NCI-H526 (cell line): ENCODE measurements at places on chromosomes 5 and 9.

- DNase-seq, result no peak
These were observed 86.1 kb downstream of the ARL15 start for GRCh38 chr5:54224103-54224826.

GRCh38 chr9:81462801-81463200 is 226.5 kb downstream of the TLE1 start:
- DNase-seq, result no peak

DNA sequence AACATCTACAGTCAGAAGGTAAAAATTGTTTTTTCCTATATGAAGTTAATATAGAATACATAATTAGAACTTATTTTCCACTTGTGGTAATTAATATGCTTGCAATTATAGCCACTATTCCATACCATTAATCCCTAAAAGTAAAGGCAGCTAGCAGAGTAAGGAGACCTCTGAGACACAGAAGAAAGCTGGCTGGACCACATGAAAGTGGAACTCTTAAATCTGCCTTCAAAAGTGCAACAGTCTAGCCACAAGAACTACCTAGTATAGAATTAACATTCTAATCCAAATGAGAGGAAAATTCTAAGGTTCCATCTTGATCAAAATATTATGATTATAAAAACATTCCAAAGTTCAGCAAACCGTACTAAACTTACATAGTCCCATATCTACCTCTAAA is 37.6 kb downstream of the ARL15 start:
- DNase-seq, result no peak

GRCh38 chr5:103973669-103974068 is 411.1 kb upstream of the NUDT12 start:
- peak; percentile 1 for DNase-seq

- no peak for DNase-seq
These were observed 13.6 kb downstream of the TERT start for GRCh38 chr5:1281038-1281882.

- DNase-seq, result no peak
These were observed 31.6 kb upstream of the ZNF618 start for GRCh38 chr9:113844466-113844865.

GRCh38 chr5:64164166-64164565 is 1.5 kb upstream of the RNF180 start:
- no peak for DNase-seq

- no peak for DNase-seq
These were observed 24.2 kb upstream of the CDC42SE2 start for GRCh38 chr5:131239686-131240085.

DNA sequence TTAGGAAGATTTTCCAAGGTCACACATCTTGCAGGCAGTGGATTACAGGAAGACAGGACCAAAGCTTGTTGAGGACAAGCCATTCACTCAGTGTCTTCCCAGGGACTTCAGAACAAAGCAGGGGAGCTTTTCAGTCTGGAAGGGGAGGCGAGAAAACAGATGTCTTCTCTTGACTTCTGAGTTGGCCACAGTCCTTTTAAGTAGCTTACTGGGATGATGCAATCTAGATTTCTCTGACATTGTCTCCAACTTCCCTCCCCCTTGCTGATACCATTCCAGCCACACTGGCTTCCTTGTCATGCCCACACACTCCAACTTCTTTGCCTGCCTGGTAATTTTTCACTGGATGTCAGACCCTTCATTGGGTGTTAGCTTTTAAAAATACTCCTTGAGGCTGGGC is 174.2 kb upstream of the TBC1D2 start:
- DNase-seq, result no peak

DNA sequence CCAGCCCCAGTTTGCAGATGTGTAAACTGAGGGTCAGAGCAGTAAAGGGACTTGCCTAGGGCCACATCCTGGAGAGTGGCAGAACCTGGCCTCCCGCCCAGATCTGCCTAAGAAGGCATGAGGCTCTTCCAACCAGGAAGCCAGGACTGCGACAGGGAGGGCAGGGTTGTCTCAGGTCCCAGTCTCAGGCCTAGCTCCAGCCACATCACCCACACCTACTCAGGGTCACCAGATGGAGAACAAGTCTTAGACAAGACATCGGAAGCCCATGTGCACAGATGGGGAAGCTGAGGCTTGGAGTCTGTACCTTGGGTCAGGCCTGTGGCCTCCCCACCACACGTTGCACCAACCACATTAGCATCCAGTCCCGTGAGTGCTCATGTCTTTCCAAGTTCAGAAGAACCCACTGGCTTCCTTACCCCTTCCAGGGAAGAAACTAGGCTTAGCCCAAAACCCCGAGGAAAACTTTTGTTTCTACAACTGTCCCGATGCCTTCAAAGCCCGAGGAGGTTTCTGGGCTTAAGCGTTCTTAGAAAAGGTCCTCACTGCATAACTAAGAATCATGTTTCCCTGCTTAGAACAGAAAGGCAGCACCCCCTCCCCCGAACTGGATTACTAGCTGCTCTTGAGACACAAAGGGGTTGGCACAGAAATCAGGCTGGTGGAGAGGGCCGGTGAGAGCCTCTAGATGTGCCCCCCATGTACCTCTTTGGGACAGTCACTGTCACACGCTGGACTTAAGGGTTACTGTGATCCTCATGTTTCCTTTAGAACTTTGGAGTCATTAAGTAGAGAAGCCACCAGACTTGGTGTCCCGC is 2.2 kb downstream of the FAM78A start:
- DNase-seq, result no peak

- DNase-seq, result no peak
These were observed 55.2 kb downstream of the ERBIN start for GRCh38 chr5:65981548-65981947.
